ENCODE measurements at places on chromosomes 1 and 21.

GRCh38 chr1:205298191-205298994, 23.2 kb downstream of the NUAK2 start:
- DNase-seq = peak; percentile 63

GRCh38 chr21:45309069-45309986, 21.6 kb upstream of the POFUT2 start:
- no peak for DNase-seq

DNA sequence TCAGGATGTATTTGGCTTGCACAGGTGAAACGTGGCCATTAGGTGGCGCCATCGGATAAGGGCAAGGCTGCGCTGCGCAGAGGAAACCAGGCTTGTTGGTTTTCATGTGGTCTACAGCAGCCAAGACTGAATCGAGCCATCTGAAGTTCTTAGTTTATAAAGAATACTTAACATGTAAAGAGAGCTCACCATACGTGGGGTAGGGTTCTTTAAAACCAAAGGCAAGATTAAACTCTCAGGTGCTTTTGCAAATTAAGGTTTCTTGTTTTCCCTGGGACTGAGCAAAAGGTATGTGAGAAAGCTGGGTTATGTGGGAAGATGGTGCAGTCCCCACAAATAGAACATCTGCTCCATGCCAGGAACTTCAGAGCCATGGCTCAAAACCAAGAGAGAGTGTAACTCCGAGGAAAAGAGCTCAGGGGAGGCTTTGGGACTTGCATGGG, 9.3 kb downstream of the MASP2 start:
- peak; percentile 40 for DNase-seq

DNA sequence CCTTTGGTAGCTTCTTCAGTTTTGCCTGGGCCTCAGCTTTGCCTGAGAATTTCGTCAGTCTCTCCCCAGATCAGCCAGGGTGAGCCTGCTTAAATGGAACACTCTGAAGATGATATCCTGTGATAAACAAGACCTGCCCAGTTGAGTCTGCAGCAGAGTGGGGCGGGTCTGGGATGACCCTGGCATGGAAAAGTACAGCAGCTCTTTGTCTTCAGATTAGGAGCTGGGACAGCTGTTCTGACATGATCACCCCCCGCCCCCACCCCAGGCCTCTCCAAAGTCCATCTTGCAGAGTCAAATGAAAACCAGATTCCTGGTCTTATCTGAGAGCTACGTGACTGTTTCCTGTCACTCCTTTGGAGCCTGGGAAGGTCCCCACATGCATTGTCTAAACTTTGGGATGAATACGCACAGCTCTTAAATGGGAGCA, 2.2 kb upstream of the TMEM51 start:
- no peak for DNase-seq

GRCh38 chr1:48608882-48609281, 136.9 kb upstream of the SPATA6 start:
- DNase-seq = no peak

- DNase-seq = no peak
These were observed 8.3 kb upstream of the TNFRSF9 start for GRCh38 chr1:7948960-7949359.

DNA sequence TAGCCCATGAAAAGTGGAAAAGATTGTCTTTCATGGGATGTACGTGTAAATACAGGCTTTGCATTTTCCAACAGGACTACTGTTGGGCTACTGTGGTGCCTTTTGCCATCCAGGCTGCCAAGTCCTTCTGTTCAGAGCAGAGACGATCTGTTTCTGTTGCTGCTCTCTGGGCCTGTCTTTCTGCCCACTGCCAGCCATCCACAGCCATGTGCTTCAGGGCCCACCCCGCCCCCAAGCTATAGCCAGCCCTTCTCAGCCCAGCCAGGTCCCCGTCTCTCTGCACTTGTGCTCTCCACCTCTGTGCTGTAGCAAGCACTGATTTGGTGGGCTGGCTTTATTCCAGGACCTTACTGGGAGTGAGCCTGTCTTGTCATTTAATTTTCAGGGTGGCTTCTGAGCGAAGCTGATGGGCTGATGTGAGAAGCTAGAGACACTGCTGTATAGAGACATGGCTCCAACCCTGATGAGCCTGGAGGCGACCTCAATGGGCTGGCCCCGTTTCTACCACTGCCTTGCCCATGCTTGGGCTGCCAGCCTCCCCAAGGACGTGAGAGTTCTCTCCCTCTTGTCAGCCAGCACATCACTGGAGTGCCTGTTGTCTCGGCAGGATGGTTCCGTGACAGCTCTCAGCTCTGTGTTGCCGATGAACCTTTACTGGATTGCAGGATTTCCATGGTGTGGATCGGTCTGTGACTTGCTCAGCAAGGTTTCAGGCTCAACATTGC, 137.8 kb downstream of the PEX14 start:
- no peak for DNase-seq

GRCh38 chr1:37691497-37692077, 729 bp upstream of the CDCA8 start:
- DNase-seq = peak; percentile 86

DNA sequence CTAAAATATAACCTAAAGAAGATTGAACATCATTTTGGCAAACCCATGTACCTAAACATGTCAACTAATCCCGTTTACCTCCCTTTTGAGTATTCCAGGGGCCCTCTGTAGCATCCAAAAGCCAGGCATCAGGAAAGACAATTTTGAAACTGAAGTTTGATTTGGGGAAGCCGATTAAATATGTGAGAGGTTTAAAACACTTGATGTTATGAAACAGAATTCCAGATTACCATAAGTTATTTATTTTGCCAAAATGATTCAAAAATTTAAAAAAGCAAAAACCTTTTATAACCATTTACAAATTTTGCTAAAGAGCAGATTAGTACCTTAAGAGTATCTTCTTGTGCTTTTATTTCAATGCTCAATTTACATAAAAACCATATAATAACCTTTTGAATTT, 23.3 kb downstream of the ZNF648 start:
- DNase-seq = no peak

- DNase-seq = peak; percentile 58
These were observed 3.0 kb downstream of the EFNA3 start for GRCh38 chr1:155081472-155082300.

GRCh38 chr1:198530953-198531352, 9.5 kb downstream of the ATP6V1G3 start:
- no peak for DNase-seq

- DNase-seq = no peak
These were observed 6.3 kb upstream of the KYAT3 start for GRCh38 chr1:88998716-88999115.

DNA sequence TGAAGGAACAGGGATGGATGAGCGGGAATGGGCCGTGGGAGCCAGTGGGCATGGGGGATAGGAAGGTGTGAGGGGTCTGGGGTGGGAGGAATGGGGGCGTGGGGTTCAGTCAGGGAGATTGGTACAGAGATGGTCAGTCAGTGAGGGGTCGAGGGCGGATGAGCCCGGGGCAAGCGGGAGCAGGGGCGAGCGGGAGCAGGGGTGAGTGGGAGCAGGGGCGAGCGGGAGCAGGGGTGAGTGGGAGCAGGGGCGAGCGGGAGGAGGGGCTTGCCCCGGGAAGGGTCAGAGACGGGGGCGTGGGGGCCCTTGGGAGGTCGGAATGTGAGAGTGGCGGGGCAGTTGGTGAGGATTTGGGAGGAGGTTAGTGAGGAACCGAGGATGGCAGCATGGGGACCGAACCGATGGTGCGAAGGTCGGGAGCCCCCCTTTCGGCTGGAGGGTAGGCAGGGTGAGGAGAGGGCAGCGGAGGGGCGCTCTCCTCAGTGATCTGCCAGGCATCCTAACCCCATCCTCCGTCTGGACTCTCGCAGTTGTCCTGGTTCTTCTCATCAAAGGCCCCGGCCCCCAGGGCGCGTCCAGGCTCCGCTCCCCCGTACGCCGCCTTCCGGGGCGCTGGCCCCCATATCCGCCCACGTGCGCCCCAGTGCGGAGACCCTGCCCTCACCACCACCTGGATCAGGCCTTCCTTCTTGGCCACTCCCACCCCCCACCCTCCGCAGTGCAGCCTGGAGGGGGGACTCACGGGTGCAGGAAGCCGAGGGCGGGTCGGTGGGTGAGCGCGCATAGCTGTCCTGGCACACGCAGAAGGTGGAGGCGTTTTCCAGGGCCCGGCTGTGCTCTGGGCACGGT, 11.2 kb downstream of the EPHA10 start:
- no peak for DNase-seq
